ENCODE measurements at places on chromosomes 5 and 9. TPM values are rescaled to one million over a fixed set of nuclear protein-coding genes. Genes with fewer than 3 reads are reported as not detected.

RUFY1 gene
- 30.4 TPM for total RNA-seq

EMB gene
- total RNA-seq, result 19.7 TPM

GRCh38 chr5:151180291-151180690, 22.7 kb upstream of the ANXA6 start:
- DNase-seq, result no peak

GRCh38 chr9:129990269-129991010, 52.5 kb downstream of the FNBP1 start:
- no peak for DNase-seq

Measured in glutamatergic neuron (in vitro differentiated cells).